ENCODE measurements at places on chromosomes 7 and 10. TPM values are rescaled to one million over a fixed set of nuclear protein-coding genes. Genes with fewer than 3 reads are reported as not detected.

The MBL2 gene
- total RNA-seq: not detected

The ZNF37A gene
- 17.9 TPM for total RNA-seq

The LYZL1 gene
- total RNA-seq: not detected

The TMEM273 gene
- 98.2 TPM for total RNA-seq

The HMX3 gene
- not detected for total RNA-seq

The PDE6C gene
- total RNA-seq: not detected

The CFAP46 gene
- not detected for total RNA-seq

The TMEM236 gene
- 0.15 TPM for total RNA-seq

- H3K27ac ChIP-seq: no peak overlapping the region
- no peaks in the 10 kb centered on the region for H3K27me3 ChIP-seq
- no peak overlapping the region for H3K4me3 ChIP-seq
These were observed 65.2 kb downstream of the CUBN start for GRCh38 chr10:17064435-17064834.

DNA sequence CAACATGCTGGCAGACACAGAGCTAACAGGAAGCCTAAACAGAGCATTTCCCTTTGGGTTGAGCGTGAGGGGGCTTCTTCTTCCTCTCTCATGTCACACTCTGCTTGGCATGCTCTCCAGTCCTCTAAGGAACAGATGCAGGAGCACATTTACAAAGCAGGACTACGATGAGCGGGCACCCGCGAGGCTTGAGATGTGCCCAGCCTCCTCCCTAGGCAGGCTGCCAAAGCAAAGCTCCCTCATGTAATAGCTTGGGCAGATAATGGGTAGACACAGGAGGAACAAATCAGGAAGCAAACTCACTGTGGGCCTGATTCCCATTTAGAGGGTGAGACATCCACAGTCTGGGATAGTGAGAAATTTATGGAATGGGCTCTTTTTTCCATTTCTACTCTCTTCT, 519.1 kb downstream of the NRG3 start:
- no peaks in the 10 kb centered on the region for H3K36me3 ChIP-seq
- no peaks in the 10 kb centered on the region for H3K27me3 ChIP-seq
- no peak for DNase-seq
- no peaks in the 10 kb centered on the region for H3K4me1 ChIP-seq

- DNase-seq: no peak
- no peak within 1 kb of the TSS for H3K27ac ChIP-seq
- no peaks in the 10 kb centered on the region for H3K36me3 ChIP-seq
- no peak within 1 kb of the TSS for H3K4me3 ChIP-seq
- H3K4me1 ChIP-seq: peaks cover 5% of the 10 kb centered on the region
These were observed at the start of gene SFRP5 for GRCh38 chr10:97771913-97772823. Gene SFRP5 (minus strand): TSS chr10:97771999. CDS start chr10:97771833, 166 bp downstream.

DNA sequence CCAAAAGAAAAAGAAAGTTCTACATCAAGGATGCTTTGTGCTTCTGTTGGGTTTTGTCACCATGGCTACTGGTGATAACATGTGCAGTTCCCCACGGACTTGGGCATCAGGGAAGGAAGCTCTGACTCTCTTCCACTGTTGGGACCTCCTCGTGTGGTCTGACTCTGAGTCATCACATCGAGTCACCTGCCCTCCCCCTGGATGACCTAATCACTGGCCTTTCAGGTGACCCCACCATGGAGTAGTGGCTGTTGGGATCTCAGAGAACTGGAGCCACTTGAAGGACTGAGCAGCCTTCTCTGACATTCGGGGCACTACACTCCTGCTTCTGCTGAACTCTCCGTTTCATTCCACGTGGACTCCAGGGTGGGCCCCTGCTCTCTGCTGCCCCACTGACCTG, 60.8 kb upstream of the DOCK1 start:
- no peak overlapping the region for H3K27ac ChIP-seq
- no peaks in the 10 kb centered on the region for H3K4me1 ChIP-seq
- H3K36me3 ChIP-seq: no peaks in the 10 kb centered on the region

- peaks cover 17% of the 10 kb centered on the region for H3K36me3 ChIP-seq
- no peaks in the 10 kb centered on the region for H3K27me3 ChIP-seq
- no peak for DNase-seq
- peaks cover 2% of the 10 kb centered on the region for H3K4me1 ChIP-seq
- no peak overlapping the region for H3K27ac ChIP-seq
These were observed 22.0 kb downstream of the CDCA7L start for GRCh38 chr7:21923658-21924057.

DNA sequence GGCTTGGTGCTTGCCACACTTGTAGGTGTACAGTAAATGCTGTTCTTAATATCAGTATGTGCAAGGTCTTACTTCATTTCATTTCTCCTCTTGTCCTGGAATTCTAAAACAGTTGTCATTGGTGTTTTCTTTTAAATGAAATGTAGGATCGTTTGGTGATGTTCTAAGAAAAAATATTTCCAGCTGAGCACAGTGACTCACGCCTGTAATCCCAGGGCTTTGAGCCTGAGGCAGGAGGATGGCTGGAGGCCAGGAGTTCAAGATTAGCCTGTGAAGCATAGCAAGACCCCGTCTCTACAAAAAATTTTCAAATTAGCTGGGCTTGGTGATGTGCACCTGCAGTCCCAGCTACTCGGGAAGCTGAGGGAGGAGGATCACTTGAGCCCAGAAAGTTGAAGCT, 32.6 kb upstream of the ELN start:
- no peaks in the 10 kb centered on the region for H3K4me1 ChIP-seq
- DNase-seq: no peak
- H3K27ac ChIP-seq: no peak overlapping the region
- no peaks in the 10 kb centered on the region for H3K27me3 ChIP-seq
- no peak overlapping the region for H3K4me3 ChIP-seq

GRCh38 chr10:53102424-53102823, 329.8 kb upstream of the MBL2 start:
- no peak overlapping the region for H3K27ac ChIP-seq
- no peaks in the 10 kb centered on the region for H3K4me1 ChIP-seq
- H3K27me3 ChIP-seq: no peaks in the 10 kb centered on the region
- H3K36me3 ChIP-seq: no peaks in the 10 kb centered on the region
- no peak overlapping the region for H3K4me3 ChIP-seq

- no peak overlapping the region for H3K4me3 ChIP-seq
- no peaks in the 10 kb centered on the region for H3K4me1 ChIP-seq
- DNase-seq: no peak
These were observed 85.2 kb downstream of the ADARB2 start for GRCh38 chr10:1652151-1652550.

- no peaks in the 10 kb centered on the region for H3K4me1 ChIP-seq
- H3K4me3 ChIP-seq: no peak overlapping the region
- H3K36me3 ChIP-seq: no peaks in the 10 kb centered on the region
- no peak overlapping the region for H3K27ac ChIP-seq
- no peak for DNase-seq
These were observed 106.9 kb downstream of the TCERG1L start for GRCh38 chr10:131204406-131205152.

DNA sequence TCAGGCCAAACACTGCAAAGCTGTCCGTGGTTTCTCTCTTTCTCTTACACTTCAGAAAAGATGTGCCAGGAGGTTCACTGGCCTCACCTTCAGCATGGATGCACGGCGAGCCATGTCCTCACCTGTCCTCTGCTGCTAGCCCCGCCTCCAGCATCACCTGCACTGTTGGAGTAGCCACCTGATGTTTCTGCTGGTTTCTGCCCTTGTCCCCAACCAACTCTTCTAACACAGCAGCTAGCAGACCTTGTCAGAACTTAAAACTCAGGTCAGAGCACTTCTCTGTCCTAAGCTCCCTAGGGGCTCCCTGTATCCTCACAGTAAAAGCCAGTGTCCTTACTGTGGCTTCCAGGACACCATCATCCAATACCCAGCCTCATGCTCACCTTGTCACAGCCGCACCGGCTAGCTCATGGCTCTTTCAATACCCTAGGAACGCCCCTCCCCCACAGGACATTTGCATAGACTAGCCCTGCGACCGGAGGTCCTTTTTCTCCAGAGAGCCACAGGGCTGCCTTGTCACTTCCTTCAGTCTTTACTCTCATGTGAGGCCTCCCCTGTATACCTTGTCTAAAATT, 15.2 kb downstream of the PALD1 start:
- no peak overlapping the region for H3K27ac ChIP-seq
- DNase-seq: no peak
- H3K4me1 ChIP-seq: peaks cover 23% of the 10 kb centered on the region

DNA sequence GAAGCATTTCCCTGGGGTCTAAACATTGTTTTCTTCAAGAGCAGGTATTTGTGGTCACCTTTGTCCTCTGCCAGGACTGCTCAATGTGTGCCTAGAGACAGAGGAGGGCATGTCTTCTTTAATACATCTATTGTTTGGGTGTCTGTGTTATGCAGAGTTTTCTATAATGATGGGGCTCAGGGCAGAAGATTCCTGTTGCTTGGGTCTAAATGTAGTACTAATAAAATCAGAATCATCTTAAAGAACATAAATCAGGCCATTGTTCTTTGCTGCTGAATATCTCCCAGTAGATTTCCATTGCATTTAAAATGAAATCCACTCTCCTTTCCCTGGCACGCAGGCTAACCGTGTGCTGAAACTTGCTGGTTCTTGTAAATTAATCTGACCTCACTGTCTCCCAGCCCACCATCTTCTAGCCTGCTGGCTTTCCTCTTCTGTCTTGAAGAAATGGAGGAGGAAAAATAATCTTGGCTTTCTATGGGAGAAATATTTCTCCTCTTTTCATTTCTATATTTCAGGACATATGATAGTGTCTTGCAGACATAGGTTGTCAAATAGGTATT, 1396.8 kb downstream of the GATA3 start:
- H3K36me3 ChIP-seq: no peaks in the 10 kb centered on the region
- H3K27ac ChIP-seq: no peak overlapping the region
- H3K4me3 ChIP-seq: no peak overlapping the region
- no peak for DNase-seq

DNA sequence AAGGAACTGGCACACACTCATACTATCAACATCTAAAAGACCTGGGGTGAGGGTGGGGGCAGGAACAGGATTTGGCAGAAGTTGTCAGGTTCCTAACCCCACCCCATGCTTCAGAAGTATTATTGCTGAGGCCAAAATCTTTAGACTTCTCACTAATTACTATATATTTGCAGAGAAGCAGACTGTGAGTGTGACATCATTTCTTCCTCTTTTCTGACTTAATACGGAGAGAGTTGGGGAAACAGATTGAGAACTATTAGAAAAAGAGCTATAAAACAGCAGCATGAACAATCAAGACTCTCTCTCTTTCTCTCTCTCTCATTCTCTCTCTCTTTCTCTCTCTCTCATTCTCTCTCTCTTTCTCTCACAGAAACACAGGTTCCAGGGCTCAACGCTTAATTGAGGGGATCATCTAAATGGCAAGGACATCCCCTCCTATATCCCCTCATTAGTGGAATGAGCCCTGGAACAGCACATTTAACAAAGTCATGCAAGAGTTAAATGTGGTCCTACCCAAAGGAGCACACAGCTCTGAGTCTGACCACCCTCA, 94.8 kb downstream of the KCNMA1 start:
- H3K4me3 ChIP-seq: no peak overlapping the region
- no peak for DNase-seq
- peaks cover 11% of the 10 kb centered on the region for H3K27me3 ChIP-seq
- H3K4me1 ChIP-seq: no peaks in the 10 kb centered on the region

GRCh38 chr7:119132436-119132835, 907.9 kb downstream of the ANKRD7 start:
- H3K4me1 ChIP-seq: no peaks in the 10 kb centered on the region
- H3K27me3 ChIP-seq: no peaks in the 10 kb centered on the region
- no peak for DNase-seq
- no peaks in the 10 kb centered on the region for H3K36me3 ChIP-seq
- no peak overlapping the region for H3K27ac ChIP-seq

Measured in activated CD4-positive, alpha-beta memory T cell treated with anti-CD3 and anti-CD28 coated beads, Interleukin-2, amount 10 ng/mL, durations not matched to agents 7 days and 5 days (primary cell).